ENCODE measurements at places on chromosomes 7 and 10.

DNA sequence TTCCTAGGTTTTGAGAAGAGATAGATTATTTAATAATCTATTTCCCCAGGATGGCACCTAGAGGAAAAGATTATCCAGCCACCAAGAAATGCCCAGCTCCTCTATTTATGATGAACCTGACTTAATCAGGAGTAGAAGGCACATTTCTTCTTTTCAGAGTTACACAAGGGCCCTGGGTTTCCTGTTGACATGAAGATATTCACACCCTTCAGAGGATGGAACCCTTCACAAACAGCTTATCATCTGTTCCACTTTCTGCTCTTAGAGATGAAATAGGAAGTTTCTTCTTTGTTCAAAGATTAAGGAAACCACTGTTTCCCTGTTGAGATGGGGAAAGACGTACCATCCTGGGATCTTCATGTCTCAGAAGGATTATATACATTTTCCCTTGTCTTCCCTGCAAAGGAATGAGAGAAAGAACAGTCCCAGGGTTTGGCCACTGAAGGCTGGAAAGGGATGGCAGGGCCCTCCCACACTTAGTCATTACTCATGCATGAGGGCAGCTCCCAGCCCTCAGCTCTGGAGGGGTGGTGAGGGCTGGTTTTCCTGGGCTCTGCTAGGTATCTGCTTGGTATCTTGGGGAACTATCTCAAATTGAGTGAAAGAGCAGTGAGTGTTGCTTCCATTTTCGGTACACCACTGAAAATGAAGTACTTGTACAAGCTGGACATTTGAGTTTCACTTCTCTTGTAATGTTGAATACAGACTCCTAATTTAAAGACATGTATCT is 64.0 kb downstream of the MTPAP start:
- DNase-seq = no peak

- DNase-seq = no peak
Observed at GRCh38 chr10:31694929-31695837, 233.4 kb downstream of the ARHGAP12 start.

- no peak for DNase-seq
Observed at GRCh38 chr7:31019509-31019908, 32.6 kb upstream of the ADCYAP1R1 start.

DNA sequence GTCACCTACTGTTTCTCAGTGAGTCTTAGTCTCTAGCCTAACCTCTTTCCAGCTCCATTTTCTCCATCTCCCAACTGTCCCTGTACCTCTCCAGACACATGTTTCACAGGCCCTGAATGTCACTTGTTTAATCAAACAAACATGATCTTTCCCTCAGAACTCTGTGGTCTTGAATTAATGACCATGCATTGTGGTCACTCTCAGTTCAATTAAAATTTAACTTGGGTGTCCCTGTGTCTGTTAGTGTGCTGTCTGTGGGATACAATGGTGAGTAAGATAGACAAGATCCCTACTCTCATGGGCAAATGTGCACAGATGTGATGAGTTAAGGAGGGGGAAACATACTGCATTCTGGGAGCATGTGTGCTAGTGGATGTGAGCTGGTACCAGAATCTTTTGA is 65.0 kb downstream of the RBM33 start:
- DNase-seq = no peak

Data from stimulated activated CD4-positive, alpha-beta T cell treated with anti-CD3 and anti-CD28 coated beads, Interleukin-1b, Interleukin-23, amount 100 ng/mL, for 1 hour (primary cell).